ENCODE measurements at places on chromosomes 4 and X.

DNA sequence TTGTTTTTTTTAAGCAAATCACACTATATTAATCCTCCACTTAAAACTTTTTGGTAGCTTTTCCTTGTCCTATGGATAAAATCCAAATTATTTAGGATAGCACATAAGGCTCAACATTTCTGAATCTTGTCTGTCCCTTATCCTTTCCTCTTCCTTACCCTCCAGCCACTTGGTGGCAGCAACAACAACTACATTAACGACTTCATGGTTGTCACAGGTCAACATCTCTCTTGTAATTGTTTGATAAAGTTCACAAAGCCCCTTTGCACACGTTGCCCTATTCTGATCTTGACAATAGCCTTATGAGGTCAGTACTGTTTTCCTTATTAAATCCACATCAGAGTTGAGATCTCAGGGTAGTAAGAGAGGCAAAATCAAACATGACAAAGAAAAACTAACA, 269.0 kb upstream of the PABPC4L start:
- DNase-seq, result no peak

DNA sequence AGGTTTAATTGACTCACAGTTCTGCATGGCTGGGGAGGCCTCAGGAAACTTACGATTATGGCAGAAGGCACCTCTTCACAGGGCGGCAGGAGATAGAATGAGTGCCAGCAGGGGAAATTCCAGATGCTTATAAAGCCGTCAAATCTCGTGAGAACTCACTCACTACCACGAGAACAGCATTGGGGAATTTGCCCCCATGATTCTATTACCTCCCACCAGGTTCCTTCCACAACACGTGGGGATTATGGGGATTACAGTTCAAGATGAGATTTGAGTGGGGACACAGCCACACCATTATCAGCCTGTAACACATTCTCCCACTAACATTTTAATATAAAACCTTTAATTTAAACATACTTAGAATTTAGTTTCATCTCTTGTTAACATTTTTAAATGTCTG, 144.7 kb upstream of the SMIM10 start:
- DNase-seq, result no peak

- no peak for DNase-seq
These were observed 13.9 kb downstream of the SASH3 start for GRCh38 chrX:129793604-129794191.

- DNase-seq, result no peak
These were observed 54.5 kb upstream of the WDR1 start for GRCh38 chr4:10171055-10171454.

GRCh38 chr4:54231419-54231767, 2.3 kb downstream of the PDGFRA start:
- no peak for DNase-seq

- DNase-seq, result no peak
These were observed 18.3 kb downstream of the SUPT20HL1 start for GRCh38 chrX:24378706-24379105.

- DNase-seq, result no peak
These were observed 64.5 kb downstream of the DKK2 start for GRCh38 chr4:106971636-106972035.

DNA sequence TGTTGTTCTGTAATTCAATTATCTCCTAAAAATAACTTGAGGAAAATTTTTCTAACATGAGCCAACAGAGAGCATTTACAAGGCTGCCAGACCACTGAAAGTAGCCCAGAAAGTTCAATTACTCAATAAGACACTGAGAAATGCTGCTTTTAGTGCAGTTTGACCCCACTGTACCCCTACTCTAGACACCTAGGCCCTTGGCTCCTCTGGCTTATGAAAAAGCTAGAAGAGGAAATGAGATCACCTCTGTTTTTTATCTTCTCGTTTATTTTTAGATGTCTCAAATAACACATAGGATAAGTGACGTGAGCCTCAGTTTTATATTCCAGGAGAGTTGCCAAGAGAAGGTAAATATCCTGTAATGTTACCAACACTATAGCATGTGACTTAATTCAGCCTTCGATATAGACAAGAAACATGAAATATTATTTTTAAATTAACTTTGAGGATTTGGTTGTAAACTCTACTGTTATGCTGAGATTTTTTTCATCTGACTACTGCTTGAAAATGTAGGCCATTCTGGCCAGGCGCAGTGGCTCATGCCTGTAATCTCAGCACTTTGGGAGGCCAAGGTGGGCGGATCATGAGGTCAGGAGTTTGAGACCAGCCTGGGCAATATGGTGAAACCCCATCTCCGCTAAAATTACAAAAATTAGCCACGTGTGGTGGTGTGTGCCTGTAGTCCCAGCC, 24.4 kb downstream of the TNIP3 start:
- no peak for DNase-seq

- no peak for DNase-seq
These were observed 28.2 kb downstream of the SH3TC1 start for GRCh38 chr4:8227201-8227770.

DNA sequence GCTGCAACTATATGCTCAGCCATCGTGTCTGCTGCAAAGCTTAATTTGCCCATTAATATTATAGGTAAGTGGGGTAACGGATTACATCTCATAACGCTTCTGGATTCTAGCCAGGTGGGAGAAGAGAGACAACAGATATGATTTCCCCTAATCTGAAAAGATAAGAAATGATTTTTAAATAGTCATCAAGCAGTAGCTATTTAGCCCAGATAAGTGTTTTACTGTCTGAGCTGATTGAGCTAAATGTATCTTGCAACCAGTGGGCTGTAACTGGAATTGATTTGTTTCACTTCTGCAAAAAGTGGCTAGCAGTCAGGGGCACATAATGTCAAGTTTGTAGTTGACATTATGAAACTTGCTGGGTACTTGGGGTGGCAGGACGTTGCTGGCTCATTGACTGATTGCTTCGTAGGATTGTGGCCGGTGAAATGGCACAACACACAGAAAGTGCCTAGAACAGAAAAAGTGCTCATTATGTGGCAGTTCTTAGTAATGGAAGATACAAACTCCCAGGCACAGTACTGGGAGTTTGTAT, 18.5 kb downstream of the LAP3 start:
- DNase-seq, result no peak

DNA sequence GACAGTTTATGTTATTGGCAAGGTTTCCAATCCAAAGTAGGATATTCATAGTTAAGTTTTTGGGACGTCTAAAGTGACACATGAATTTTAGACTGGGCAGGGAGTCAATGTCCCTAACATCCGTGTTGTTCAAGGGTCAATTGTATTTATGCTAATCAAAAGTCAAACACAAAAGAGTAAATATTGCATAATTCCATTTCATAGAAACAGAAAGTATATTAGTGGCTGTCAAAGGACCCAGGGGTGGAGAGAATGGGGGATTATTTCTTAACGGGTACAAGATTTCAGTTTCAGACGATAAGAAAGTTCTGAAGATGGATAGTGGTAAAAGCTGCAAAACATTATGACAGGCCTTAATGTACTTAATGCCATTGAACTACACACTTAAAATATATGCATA, 971.8 kb upstream of the AGA start:
- DNase-seq, result no peak

DNA sequence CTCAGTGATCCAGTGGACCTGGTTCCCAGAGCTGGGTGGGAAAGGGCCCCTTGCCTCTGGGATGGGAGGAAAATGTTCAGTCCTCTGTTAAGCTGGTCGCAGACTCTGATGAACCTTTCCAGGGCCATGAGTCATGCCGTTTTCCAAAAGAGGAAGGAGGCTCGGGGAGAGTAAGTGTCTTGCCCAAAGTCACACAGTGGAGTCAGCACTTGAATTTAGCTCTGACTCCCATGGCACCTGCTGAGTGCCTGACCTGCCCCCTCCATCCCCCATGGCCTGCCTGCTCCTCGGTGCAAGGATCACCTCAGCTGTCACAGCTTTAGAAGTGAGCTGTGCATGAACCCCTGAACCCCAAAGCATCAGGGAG, 14.0 kb upstream of the KIAA0232 start:
- DNase-seq, result no peak

- no peak for DNase-seq
These were observed 167.4 kb upstream of the NAP1L5 start for GRCh38 chr4:88865046-88865445.

- DNase-seq, result no peak
These were observed 1735.1 kb downstream of the PCDH7 start for GRCh38 chr4:32455231-32455630.

DNA sequence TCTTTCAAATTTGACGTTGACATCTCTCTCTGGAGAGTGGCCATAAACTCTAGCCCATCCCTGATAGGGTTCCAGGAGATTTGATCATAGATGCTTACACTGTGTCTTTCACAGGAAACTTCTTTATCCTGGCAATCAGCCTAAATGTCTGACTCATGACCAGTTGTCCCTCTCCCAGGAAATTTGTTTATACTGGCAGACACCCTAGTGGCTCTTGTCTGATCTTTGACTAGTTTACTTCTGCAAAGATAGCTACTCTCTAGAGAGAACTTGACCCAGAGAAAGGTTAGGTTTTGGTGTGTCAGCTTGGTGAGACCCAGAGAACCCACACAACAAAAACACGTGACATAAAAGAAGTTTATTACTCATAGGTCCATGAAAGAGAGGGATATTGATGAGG, 509.8 kb downstream of the CENPC start:
- DNase-seq, result no peak

DNA sequence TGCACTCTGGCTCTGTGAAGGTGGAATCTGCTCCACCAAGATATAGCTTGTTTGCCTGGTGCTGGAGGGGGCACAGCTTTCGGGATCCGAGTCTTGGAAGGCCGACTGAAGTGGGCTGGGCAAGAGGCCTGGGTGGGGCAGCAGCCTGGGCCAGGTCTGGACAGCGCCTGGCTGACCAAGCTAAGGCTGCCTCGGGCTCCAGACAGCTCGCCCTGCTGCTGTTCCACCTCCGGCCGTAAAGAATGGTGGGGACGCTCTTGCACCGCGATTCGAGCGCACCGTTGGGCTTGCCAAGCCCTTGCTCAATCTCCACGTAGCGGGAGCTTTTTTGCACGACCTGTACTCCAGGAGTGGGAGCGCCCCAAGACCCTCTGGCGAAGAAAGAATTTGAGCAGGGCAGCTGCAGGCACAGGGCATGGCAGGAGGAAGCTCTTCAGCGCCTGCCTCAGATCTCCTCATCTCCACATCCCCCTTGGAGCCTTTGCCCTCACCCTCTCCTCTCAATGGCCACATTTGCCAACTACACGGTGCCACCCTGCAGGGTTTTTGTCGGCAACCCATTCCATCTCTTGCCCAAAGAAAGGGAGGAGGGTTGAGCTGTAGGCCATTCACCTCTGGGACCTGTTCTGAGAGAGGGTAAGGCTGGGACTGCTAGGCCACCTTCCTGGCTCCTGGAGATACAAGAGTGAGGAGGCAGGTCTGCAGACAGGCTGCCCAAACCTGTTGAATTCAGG, 18.9 kb downstream of the CNGA2 start:
- DNase-seq, result no peak

GRCh38 chr4:184891816-184892397, 66.1 kb upstream of the ACSL1 start:
- DNase-seq, result no peak

- DNase-seq, result no peak
These were observed 85.9 kb downstream of the HPGD start for GRCh38 chr4:174436377-174436776.

DNA sequence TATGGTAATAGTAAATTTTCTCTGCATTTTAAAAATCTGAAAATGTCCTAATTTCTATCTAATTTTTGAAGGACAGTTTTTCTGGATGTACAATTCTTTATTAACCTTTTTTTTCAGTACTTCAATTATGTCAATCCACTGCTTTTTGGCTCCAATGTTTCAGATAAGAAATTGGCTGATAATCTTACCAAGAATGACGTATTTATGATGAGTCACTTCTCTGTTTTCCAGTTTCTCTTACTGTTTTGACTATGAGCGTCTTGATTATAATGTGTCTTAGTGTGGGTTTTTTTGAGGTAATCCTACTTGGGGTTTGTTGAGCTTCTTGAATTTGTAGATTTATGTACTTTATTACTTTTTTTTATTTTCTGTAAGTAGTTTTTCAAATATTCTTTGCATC, 47.2 kb downstream of the UGT2B11 start:
- no peak for DNase-seq

DNA sequence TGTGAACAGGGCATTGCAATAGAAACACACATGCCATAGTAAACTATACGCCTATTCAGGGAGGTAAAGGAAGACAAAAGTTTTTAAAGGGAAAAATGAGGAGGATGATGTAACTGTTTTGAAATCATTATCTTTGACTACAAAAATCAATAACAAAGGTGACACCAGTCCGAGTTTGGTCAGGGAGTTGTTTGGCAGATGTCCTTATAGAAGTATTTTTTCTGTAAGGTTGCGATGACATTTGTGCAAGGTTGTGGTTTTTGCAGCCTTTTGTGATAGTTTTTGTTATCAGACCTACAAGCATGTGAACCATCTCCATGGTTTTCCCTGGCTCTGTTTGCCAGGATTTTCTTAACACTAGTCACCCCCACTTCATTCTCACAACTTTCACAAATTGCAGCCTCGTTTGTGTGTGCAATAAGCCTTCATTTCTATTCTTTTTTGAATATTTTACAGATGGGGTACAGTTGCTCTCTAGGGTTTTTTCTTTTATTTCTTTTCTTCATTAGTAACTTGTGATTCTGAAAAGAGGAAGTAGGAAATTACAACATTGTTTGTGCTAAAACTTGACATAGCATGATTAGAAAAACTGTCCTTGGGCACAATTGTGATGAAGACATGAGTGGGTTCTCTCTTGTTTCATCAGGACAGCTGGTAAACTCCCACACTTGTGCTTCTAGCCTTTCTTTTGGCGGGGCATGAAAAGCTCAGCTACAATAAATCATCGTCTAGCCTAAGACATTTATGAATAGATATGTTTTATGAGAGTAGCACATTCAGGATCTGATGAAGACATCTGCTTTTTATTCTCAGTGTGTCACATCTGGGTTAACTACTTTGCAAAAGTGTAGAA, 60.2 kb upstream of the PNPLA4 start:
- no peak for DNase-seq

DNA sequence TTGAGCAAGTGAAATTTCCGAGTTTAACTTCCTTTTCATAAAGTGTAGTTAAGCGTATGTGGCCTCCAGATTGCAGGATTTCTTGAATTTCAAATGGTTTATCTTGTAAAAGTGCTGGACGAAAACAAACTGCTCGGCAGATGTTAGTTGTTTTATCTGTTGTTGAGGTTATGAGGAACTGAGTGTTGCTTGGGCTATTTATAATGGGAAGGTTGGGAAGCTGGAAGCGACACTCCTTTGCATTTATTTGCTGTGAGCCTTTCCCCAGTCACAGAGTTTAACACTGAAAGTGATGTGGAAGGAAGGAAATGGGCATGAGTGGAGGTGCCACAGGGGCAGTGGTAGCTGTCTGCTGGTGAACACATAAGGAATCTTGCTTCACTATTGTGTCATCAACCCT, 284.9 kb downstream of the PCDH7 start:
- DNase-seq, result no peak

DNA sequence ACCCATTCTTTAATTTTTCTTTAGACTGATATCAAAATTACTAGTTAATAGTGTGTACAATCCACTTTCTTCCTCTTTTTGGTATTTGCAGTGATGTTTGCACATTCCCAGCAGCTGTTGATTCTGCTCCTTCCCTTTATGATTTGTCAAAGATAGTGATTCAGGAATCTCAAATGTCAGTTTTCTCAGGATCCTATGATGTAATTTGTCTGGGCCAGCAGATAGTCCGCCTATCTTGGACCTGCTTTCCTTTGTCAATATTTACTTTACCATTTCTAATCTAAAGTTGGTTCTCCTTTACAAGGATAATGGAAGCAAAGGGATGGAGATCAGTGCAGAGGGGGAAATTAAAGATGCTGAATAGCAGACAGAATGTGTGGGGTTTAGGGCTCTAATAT, 122.1 kb downstream of the REELD1 start:
- no peak for DNase-seq
